Astrocyte of the hippocampus (primary cell): ENCODE measurements at places on chromosomes 11 and 22.

DNA sequence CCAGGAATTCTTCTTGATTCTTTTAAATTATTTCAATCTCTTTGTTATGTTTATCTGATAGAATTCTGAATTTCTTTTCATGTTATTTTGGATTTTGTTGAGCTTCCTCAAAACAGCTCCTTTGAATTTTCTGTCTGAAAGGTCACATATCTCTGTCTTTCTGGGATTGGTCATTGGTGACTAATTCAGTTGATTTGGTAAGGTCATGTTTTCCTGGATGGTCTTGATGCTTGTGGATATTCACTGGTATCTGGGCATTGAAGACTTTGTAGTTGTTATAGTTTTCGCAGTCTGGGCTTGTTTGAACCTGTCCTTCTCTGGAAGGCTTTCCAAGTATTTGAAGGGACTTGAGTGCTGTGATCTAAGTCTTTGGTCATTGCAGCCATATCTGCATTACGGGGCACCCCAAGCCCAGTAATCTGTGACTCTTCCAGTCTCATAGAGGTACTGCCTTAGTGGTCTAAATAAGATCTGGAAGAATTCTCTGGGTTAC is 18.9 kb upstream of the INSC start:
- DNase-seq: no peak

DNA sequence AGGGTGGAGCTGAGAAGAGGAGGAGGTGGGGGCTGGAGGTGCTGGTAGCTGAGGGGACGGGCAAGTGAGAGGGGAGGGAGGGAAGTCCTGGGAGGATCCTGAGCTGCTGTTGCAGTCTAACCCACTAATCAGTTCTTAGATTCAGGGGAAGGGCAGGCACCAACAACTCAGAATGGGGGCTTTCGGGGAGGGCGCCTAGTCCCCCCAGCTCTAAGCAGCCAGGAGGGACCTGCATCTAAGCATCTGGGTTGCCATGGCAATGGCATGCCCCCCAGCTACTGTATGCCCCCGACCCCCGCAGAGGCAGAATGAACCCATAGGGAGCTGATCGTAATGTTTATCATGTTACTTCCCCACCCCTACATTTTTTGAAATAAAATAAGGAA is 24.4 kb downstream of the FADS3 start:
- DNase-seq: no peak

DNA sequence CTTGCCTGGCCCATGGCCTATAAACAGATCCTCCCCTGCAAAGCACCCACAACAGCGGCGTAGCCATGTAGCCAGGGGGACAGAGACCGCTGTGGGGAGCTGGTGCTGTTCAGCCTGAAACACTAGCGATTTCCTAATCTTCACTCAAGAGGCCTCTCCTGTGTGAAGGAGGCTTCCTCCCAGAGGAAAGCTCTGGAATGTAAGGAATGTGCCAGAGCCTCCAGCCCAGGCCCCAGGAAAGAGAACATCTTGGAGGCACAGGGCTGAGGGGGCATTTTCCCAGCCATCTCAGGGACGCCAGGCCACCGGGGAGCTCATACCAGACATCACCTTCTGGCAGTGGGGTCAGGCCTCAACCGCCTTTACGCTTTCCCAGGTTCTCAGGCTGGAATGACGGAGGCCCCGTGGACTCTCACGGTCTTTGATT is 24.0 kb downstream of the MIAT start:
- DNase-seq: peak; percentile 92

- no peak for DNase-seq
Observed at GRCh38 chr11:121559606-121560200, 106.9 kb upstream of the SORL1-AS1 start.

GRCh38 chr22:42962295-42963230 is 52.4 kb downstream of the PACSIN2 start:
- DNase-seq: no peak

GRCh38 chr11:4619514-4619913 is 11.5 kb upstream of the TRIM68 start:
- no peak for DNase-seq

DNA sequence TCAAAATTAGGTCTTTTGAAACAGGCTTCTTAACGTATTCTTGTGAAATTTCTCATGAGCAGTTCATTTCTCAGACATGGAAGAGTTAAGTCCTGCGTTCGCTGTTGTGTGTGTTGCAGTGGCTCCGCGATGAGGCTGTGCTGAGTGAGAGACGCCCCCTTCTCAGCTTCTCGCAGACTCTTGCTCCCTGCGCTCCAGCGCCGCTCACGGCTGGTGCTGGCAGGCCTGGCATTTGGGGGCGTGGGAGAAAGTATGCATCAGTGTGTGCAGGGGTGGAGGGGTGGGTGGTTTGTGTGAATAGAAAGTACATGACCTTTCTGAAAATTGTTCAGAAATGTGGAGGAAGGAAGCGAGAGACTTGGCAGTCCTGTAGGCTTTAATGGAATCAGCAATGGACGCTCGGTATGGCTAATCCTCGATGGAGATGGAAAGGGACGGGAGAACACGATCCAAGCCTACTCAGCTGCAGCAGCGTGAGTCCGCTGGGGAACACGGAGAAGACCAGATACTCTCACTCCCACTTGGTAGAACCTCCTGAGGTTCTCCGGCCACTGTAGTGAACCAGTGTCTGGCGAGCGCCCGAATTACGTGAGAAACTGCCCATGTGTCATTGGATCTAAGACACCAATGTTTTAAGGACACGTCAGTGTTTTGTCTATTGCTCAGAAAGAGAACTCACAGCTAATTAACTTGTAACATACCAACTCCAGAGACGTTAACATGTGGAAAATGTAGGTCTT is 5.9 kb downstream of the TAB1 start:
- DNase-seq: peak; percentile 89

DNA sequence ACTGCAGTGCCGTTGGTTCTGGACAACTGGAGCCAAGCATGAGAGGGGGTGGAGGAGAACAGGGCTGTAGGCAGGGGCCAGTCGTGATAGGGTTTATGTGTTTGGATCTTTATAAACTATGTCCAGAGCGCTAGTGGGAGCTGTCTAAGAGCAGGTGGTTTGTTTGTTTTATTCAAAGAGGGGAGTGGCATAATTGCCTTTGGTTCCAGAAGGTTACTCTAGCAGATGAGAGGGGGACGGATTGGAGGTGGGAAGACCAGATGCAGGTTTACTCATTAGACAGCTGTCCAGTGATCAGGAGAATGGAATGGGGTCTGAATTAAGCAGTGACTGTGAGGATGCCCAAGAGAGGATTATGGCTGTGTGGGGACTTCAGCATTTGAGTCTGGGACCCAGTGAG is 109.3 kb upstream of the TBCEL start:
- no peak for DNase-seq

DNA sequence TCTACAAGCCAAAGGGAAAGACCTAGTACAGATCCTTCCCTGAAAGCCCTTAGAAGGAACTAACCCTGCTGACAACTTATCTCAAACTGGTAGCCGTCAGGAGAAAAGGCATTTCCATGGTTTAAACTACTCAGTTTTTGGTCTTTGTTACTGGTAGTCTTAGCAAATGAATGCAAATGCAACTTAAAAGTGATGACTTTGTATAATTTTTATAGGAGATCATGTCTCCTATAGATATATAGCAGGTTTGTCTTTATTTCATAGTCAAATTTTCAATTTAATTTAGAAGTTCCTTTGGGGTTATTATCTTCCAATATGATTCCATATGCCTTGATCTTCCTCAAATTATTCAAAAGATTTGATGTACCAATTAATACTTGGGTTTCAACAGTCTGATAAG is 1173.0 kb upstream of the CNTN5 start:
- DNase-seq: no peak

- no peak for DNase-seq
Observed at GRCh38 chr22:48307931-48308330, 1519.7 kb downstream of the BRD1 start.

DNA sequence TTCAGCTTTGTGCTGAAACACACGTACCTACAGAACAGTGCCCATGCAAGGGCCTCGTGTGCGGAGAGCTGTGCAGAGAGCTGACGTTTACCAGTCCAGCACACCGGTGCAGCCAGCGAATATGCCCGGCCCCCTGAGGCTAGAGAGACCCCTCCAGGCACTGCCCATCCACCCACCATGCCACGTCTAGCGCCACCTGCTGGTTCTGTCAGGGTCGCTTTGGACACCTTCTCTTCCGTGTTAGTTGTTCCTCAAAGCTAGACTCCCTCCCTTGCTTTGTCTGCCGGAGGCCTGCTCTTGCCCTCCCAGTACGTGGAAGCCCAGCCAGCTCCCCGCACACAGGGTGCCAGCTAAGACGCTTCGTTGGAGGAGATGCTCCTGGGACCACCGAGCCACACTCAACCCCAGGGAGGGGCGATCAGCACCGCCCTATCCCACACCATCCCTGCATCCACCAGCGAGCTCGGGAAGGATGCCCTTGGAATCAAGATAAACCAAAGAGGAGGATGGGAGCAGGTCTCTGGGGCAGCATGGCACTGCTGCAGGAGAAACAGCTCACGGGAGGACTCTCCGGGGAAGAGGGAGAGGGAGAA is 43.4 kb downstream of the CPT1A start:
- peak; percentile 19 for DNase-seq

- peak; percentile 92 for DNase-seq
Observed at GRCh38 chr11:1772270-1773130, 8.8 kb upstream of the CTSD start.

DNA sequence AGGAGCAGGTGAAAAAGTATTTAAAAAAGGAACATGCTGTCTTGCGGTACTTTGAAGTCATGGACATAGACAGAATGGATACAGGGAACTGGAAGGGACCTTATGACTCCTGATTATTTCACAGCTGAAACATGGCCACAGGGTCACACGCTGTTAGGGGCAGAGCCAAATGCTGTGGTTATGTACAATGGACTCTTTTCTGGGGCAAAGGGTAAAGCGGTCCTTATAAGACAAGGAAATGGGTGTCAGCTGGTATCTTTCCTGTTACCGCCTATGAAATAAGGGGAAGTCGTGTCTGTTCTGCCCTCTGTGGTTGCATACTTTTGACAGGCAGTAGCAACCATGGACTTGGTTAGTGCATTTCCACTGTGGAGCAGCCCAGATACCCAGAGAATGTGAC is 12.8 kb upstream of the ST14 start:
- DNase-seq: no peak

DNA sequence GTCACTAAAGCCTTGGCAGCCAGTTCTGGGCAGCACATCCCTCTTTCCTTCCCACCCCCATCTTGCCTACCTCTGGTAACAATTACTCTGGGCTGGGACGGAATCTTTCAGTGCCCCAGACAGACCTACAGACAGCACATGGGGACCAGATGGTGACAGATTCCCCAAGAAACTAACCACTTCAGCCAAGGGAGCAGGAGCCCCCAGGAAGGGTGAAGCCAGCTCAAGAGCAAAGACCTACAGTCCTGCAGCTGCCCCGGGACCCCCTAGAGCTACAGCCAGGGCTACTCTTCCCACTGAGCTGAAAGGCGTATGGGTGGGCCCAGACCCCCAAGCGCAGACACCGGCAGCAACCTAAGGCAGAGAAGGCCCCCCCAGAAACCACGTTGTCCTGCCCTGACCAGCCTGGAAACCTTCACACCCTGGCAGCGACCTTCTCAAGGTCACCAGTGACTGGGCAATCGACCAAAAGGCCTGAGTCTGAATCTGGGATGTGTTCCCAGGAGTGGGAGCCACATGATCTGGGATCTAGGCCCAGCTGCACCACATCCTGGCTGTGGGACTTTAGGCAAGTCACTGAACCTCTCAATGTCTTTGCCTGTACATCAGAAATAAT is 65.8 kb downstream of the LRRC32 start:
- DNase-seq: peak; percentile 71

- peak; percentile 27 for DNase-seq
Observed at GRCh38 chr11:93686812-93687211, 25.3 kb downstream of the CEP295 start.
